Pericardium fibroblast (primary cell): ENCODE measurements at places on chromosomes 11 and 22. TPM values are rescaled to one million over a fixed set of nuclear protein-coding genes. Genes with fewer than 3 reads are reported as not detected.

Gene ROBO4
- total RNA-seq = 4.3 and 13.4 TPM in 2 replicates

Gene PARVA
- 50.7 and 72.2 TPM in 2 replicates for total RNA-seq

Gene PDE2A
- total RNA-seq = 1.2 and 3.9 TPM in 2 replicates

Gene SLC22A9
- total RNA-seq = not detected in 2 replicates

Gene POU2F3
- total RNA-seq = not detected in 2 replicates

Gene PHOX2A
- total RNA-seq = not detected in 2 replicates

Gene CRYBB2
- total RNA-seq = not detected in 2 replicates

Gene MMP8
- not detected in 2 replicates for total RNA-seq

Gene LRRC4C
- total RNA-seq = 0.12 and 0.17 TPM in 2 replicates

Gene MOV10L1
- total RNA-seq = 2.9 and 5.1 TPM in 2 replicates

Gene AP5B1
- 8.9 and 13.4 TPM in 2 replicates for total RNA-seq

Gene CACNA1I
- total RNA-seq = not detected in 2 replicates

Gene TMEM191B
- 0.47 TPM in 1 of 2 replicates, not detected in the other for total RNA-seq

Gene MAPK8IP2
- 0.68 and 2.7 TPM in 2 replicates for total RNA-seq

Gene LRRN4CL
- 5.3 and 18.2 TPM in 2 replicates for total RNA-seq

Gene CCDC86
- 18.1 and 20.2 TPM in 2 replicates for total RNA-seq

Gene PYGM
- 5.4 and 15.3 TPM in 2 replicates for total RNA-seq

Gene KCNJ1
- total RNA-seq = not detected in 2 replicates

Gene PAMR1
- 40.8 and 219 TPM in 2 replicates for total RNA-seq

Gene SCARF2
- total RNA-seq = 42.2 and 55.3 TPM in 2 replicates

Gene SYCE3
- not detected in 2 replicates for total RNA-seq

Gene ATM
- 27.7 and 86.1 TPM in 2 replicates for total RNA-seq

Gene LIN7C
- total RNA-seq = 15.7 and 19.7 TPM in 2 replicates

Gene SCGB2A2
- not detected in 2 replicates for total RNA-seq

Gene ZC3H7B
- total RNA-seq = 37.2 and 40.7 TPM in 2 replicates

Gene TP53AIP1
- total RNA-seq = not detected in 2 replicates

Gene SAA4
- not detected in 2 replicates for total RNA-seq

Gene FXYD2
- total RNA-seq = not detected in 2 replicates

Gene APOA4
- not detected in 2 replicates for total RNA-seq

Gene SERPIND1
- total RNA-seq = not detected in 2 replicates

Gene RBMXL2
- total RNA-seq = not detected in 2 replicates

Gene OR6T1
- total RNA-seq = not detected in 2 replicates

Gene ART5
- total RNA-seq = 0.12 and 0.26 TPM in 2 replicates

Gene IL10RA
- total RNA-seq = not detected in 2 replicates

Gene OR2D2
- 3.1 TPM in 1 of 2 replicates, not detected in the other for total RNA-seq

Gene RIBC2
- not detected in 2 replicates for total RNA-seq

Gene CDKN1C
- 123 and 309 TPM in 2 replicates for total RNA-seq

Gene HIPK3
- 59.2 and 62.5 TPM in 2 replicates for total RNA-seq

Gene POU2AF2
- not detected in 2 replicates for total RNA-seq

Gene IFT27
- total RNA-seq = 15.4 and 24.2 TPM in 2 replicates

Gene DCPS
- total RNA-seq = 9.7 and 20.7 TPM in 2 replicates

Gene P2RX3
- total RNA-seq = 0.43 TPM in 1 of 2 replicates, not detected in the other

Gene FAM118B
- 16.6 and 33.6 TPM in 2 replicates for total RNA-seq

Gene GPR83
- total RNA-seq = not detected in 2 replicates

Gene ADAMTS8
- 0.12 TPM in 1 of 2 replicates, not detected in the other for total RNA-seq

Gene JHY
- total RNA-seq = 0.68 and 1.4 TPM in 2 replicates

Gene C11orf16
- total RNA-seq = not detected in 2 replicates

Gene LGALS12
- 2.4 and 13.2 TPM in 2 replicates for total RNA-seq

Gene KRTAP5-9
- total RNA-seq = not detected in 2 replicates

Gene CRYAB
- 44.4 and 88.3 TPM in 2 replicates for total RNA-seq

Gene KRTAP5-3
- total RNA-seq = not detected in 2 replicates

Gene DYNC2H1
- total RNA-seq = 20.0 and 32.3 TPM in 2 replicates

Gene APLP2
- total RNA-seq = 257 and 364 TPM in 2 replicates

Gene GSC2
- not detected in 2 replicates for total RNA-seq

Gene CNGA4
- total RNA-seq = not detected in 2 replicates

Gene FGF19
- total RNA-seq = not detected in 2 replicates

Gene CALCA
- 0.93 TPM in 1 of 2 replicates, not detected in the other for total RNA-seq

Gene MS4A12
- not detected in 2 replicates for total RNA-seq

Gene PRR33
- total RNA-seq = not detected in 2 replicates
